Activated CD4-positive, CD25-positive, alpha-beta regulatory T cell (primary cell): ENCODE measurements at places on chromosomes 2 and 18.

- no peak for DNase-seq
These were observed 107.6 kb upstream of the FZD7 start for GRCh38 chr2:201926067-201926466.

DNA sequence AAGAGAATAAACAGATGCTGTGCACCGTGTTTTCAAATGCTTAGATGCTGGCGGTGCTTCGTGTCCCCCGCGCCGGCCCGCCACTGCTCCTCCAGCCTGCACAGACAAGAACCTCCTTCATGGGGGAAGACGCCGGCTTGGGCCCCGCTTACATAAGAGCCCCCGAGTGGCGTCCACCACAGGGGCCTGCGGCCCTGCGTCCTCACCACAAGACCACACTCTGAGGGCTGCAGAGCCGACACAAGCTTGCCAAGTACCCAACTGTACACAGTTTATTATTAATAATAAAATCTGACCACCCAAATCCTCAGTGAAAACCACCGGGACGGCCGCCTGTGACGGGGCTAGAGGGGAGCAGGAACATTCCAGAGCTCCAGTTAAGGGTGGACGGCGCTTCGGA is 232.2 kb downstream of the HDAC4 start:
- no peak for DNase-seq

DNA sequence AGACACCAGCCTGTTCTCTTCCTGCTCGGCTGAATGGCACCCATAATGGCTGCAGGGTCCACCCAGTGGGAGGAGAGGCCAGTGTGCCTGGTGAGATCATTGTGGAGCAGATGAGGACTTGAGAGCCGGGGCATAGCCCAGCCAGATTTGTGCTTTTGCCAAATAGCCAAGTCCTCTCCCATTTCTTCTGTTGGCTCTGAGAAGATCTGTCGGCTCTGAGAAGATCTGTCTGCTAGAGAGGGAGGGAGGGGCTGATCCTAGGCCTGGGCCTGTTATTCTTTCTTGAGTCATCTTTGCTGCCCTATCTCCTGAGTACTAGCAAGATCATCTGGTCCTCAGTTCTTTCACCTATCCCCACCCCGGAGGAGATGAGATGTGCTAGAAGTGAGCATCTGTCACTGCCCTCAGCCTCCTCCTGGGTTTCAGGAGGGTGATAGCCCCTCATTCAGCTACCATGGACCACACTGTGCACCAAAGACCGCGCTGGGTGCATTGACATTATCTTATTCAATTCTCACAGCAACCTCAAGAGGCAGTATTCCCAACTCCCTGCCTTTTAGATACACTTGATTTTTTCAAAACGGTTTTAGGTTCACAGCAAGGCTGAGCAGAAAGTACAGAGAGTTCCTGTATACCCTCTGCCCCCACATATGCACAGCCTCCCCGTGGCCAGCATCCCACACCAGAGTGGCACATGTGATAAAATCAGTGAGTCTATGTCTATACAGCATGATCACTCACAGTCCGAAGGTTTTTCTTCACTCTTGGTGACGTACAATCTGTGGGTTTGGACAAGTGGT is 98.6 kb downstream of the CAPN13 start:
- no peak for DNase-seq

DNA sequence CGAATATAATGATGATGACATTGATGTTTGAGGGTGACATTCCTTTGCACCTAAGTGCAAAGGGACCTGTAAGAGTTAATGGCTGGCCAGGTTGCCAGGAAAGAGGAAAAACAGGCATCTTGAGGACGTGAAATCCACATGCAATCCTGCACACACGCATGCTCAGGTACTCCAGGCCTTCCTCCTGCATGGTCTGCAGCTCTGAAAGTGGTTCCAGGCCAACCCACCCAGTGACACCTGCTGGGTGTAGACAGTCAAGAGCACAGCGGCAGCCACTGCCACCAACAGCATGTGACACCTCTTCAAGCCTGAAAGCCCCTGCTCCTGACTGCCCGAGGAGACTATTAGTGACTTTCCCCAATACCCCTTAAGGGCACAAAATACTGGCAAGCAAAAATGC is 101.6 kb downstream of the PIEZO2 start:
- DNase-seq, result no peak

- DNase-seq, result no peak
These were observed 114.1 kb downstream of the PRPF40A start for GRCh38 chr2:152603166-152603565.

- DNase-seq, result no peak
These were observed 146.7 kb downstream of the PARD3B start for GRCh38 chr2:204691911-204692510.

DNA sequence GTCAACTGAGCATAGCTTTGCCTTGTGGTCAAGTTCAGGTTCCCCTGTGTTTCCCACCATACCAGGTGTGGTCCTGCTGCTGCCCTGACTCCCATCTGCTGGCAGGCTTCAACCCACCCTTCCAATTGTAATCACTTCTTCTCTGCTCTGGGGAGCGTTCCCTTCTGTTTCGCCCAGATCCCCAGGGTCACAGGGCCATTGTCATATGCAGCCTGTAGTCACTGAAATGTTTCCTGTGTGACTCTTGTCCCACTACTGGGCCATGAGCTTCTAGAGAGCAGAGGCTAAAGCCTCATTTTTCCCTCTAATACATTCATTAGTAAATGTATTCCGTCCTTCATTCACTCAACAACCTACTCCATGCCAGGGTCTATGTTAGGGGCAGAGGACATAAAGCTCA is 75.0 kb upstream of the LAPTM4A start:
- no peak for DNase-seq

- no peak for DNase-seq
These were observed 208.0 kb downstream of the LOXHD1 start for GRCh38 chr18:46449033-46449432.

DNA sequence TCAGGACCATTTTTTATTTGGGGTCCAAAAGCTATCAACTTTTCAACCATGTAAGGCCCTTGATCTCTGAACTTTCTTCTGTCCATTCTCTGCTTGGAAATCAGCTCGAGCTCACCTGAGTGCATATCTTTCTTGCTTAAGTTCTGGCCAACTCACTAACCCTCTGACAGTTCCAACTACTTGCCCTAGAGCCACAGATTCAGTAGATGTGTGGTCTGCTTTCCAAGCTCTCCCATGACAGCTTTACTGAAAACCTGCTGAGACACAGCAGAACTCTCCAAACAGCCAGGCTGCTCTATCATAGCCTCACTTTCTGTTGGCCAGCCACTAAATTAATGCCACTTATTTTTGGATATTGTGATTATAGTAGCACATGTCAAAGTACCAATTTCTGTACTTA is 21.2 kb upstream of the IKZF2 start:
- DNase-seq, result no peak

DNA sequence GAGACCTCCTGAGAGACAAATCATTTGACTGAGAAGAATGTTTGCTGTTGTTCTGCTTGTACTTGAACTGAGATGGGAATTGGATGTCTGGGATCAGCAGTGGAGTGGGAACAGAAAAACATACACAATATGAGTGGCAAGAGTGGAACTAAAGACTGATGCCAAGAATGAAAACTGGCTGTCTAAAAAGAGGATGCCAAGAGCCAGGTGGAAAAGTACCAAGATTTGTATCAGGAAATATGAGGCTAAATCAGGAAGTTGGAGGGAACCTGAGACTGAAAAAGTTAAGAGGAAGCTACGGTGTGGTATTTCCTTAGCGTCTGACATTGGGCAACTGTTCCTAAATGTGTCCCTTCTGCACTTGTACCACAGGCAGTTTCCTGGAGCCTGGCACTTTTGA is 440.9 kb upstream of the CELF4 start:
- no peak for DNase-seq

DNA sequence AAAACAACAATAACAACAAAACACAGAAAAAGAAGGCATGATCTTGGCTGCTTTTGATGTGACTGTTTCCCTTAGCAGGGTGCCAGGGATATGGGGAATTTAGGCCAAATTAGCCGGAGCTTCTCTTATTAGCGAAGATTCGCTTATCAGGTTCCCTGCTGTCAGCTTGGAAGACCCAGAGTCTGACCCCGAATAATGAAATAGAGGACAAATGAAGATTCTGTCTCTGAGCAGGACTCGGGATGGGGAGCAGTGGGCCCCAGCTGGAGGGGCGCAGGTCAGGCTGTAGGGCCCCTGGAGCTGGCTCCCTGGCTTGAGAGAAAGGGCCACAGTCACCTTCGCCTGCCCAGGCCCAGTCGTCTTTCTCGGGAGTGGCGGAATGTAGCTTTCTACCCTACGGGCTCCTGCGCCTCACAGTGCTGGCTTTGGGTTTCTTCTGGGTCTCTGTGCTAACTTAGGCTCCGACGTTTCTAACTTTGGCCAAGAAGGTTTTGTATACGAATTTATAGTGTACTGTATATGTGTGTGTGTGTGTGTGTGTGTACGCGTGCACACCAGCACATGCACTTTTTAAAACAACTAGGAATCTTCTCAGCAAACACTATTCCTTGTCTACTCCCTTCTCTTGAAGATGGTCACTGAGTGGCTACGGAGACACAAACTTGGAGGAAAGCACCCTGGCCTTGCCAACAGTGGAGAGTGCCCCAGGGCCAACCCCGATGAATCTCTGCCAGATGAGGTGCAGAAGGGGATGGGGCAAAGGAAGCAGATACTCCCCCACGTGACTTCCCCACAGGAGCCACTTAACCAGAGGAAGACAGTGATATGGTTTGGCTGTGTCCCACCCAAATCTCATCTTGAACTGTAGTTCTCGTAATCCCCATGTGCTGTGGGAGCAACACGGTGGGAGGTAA is 195.6 kb upstream of the COPS8 start:
- no peak for DNase-seq

DNA sequence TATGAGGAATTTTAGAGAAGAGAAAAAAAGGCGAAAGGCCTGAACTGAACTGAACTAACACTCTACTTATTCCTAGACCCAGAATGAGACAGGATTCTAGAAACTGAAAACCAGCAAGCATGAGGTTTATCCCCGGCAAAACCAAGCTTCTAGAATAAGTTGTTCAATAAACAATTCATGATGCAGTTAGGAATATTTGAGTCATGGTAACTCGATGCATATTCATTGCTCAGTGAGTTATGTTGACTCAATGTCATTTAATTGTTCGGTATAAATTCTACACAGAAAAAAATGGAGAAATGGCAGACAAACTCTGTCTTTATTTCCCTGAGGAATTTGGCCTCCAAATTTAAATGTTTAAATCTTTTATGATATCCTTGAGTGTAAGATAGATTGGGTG is 321.5 kb downstream of the SATB2 start:
- DNase-seq, result no peak
